ENCODE measurements at places on chromosomes 5 and 9.

DNA sequence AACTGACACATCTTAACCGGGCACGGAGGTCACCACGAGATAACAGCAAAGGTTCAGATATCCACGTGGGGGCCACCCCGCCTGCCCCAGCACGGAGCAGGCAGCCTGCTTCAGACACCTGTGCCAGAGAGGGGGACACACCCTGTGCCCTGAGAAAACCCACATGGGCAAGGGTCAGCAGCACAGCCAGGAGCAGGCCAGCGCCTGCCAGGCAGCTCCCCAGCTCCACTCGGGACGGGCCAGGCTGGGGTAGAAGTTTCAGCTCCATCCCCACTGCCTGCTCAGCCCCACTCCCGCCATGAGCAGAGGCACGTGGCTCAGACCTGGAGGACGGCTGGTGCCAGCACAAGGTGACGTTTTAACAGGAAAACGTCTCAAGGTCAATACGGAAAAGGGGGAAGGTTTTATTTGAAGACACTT, 22.2 kb downstream of the SLC12A7 start:
- DNase-seq: no peak

GRCh38 chr9:101032426-101032825, 3.9 kb downstream of the PLPPR1 start:
- DNase-seq: no peak

DNA sequence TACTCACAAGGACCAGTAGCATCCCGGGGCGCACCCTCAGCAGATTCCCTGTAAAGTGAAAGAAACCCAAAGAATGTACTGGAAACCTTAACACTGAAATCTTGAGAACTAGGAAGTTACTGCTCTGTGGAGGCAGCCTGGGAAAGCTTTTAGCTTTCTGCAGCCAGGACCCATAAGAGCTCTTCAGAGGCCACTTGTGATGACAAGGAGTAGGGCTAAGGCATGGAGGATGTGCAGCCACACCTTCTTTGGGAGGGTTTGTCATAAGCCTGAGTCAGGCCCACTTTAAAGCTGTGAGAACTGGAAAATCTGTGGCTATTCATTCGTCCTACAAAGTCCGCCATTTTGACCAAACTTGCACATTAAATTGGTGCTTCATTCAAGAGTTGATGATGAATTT, 291.1 kb upstream of the TLE4 start:
- no peak for DNase-seq

- DNase-seq: no peak
These were observed 82.6 kb upstream of the LMX1B start for GRCh38 chr9:126531035-126531571.

- no peak for DNase-seq
These were observed 41.8 kb upstream of the PAM start for GRCh38 chr5:102713278-102713677.

DNA sequence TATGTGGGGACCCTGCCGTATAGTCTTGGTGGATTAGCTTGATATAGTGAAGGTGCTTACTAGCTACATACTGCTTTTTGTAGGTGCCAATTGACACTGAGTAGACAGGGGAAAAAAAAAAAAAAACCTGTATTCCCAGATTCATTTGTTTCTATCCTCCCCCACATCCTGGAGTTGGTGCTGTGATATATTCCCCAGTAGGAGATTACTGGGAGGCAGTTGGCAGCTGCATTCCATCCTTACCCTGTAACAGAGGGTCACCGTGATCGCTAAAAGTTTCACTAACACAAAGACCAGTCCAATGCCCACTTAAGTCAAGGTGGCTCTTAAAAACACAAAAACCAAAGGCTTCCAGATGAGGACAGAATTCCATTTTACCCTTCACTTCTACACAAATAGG, 27.4 kb upstream of the TOMM5 start:
- no peak for DNase-seq

GRCh38 chr5:123421773-123422172, 1.4 kb downstream of the CEP120 start:
- peak; percentile 18 for DNase-seq

DNA sequence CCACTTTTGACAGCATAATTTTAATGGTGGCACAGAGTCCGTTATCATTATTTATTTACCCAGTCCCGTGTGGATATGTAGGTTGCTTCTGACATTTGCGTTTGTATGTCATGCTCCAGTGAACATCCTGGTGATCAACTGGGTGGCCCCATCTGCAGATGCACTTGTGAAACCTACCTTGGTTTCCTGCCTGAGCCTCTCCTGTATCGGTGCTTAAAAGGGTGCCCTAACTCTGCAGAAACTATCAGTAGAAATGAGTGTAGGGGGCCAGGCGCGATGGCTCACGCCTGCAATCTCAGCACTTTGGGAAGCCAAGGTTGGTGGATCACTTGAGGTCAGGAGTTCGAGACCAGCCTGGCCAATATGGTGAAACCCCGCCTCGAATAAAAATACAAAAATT, 92.1 kb upstream of the IER5L start:
- DNase-seq: no peak

GRCh38 chr5:149999359-149999758, 1.1 kb downstream of the TIGD6 start:
- DNase-seq: no peak
